ENCODE measurements at places on chromosomes 16 and 17.

DNA sequence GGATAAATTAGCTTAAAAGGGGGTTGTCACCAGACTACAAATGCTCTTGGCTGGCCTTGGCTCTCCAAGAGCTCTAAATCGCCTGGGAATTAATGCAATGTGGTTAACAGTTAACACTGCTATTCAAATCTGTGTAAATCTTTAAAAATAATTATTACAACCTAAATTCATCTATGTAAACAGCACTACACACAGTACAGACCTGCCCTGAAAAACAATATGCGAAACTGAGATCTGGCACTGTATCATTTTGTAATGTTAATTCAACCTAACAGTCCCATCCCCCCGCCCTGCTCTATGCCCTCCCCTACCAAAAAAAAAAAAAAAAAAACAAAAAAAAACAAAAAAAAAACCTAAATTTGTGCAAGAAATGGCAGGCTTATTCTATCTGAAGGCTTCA lies 40.9 kb downstream of the DCUN1D3 start:
- no peak for DNase-seq

- no peak for DNase-seq
These were observed 1.3 kb downstream of the RNF157 start for GRCh38 chr17:76238847-76239537.

- no peak for DNase-seq
These were observed 76.0 kb downstream of the CMIP start for GRCh38 chr16:81520560-81521135.

DNA sequence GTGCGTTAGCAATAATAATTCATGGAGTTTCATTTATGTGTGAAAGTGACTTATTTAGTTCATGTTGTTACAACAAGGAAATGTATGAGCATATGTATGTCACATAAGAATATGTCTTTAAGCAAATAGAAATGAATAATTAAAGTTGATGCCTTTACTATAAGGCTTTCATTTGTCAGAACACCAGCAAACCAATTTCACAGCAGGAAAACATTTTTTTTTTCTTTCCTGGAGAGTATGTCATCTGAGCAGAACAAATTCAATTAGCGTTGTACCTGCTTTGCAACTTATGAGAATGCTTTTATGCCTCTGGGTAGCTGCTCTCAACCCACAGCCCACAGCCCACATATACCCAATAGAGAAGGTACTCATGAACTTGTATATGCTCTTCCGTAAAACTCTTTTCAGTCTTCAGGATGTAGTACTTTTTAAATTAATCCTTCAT lies 26.3 kb upstream of the APOH start:
- no peak for DNase-seq

Data from WERI-Rb-1 (cell line).